Colonic mucosa (tissue), 4 donors: ENCODE measurements at places on chromosomes 1 and 21. TPM values are rescaled to one million over a fixed set of nuclear protein-coding genes. Genes with fewer than 3 reads are reported as not detected.

DNA sequence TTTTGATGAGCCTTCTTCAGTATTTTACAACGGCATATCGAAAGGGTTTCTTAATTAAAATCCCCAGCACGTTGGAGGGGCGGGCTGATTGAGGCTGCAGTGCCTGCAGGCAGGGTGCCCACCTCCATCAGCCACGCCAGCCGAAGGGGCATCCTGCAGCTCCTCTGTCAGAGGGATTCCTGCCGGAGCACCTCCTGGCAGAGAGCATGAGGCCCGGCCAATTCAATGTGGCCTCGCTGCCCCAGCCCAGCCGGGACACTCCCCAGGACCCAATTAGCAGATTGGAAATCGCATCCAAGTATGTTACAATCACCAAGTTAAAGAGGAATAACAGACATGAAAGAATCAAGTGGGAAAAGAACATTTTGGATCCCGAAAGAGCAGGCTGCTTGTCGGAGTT is 216.6 kb downstream of the ST6GALNAC3 start:
- DNase-seq = no peak

DNA sequence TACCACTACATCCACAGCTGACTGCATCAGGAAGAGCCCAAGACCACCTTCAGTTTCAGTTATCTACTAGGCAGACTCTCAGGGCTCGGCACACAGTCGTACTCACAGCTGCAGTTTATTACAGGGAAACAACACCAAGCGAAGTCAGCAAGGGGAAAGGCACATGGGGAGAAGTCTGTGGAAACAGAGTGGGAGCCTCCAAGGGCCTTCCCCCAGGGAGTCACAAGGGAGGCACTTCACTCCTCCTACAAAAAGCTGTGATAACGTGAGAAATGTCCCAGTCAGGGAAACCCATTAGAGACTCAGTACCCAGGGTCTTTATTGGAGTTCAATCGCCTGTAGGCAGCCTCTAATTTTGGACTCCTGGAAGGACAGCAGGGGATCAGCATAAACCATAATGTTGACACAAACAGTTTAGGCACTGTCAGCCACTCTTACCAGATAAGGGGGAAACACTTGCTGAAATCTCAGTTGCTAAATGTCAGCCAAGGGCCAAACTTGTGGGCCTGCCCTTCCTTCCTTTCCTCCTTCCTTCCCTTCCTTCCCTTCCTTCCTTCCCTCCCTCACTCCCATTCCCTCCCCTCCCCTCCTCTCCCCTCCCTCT is 444.0 kb downstream of the SMYD3 start:
- no peak for DNase-seq

DNA sequence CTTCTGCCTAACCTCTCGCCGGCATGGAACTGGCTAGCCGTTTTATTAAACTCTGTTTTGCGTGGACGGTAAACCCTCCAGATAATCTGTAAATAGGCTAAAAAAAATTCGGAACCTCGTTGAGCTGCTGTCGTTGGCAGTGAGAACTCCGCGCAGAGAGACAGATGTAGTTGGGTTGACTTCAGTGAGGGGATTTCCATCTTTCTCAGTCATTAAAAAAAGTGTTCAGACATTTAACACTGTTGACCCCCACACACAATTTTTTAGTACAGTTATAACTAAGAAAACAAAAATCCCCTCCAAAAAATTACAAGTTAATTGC is 464 bp downstream of the PARK7 start:
- no peak for DNase-seq

DNA sequence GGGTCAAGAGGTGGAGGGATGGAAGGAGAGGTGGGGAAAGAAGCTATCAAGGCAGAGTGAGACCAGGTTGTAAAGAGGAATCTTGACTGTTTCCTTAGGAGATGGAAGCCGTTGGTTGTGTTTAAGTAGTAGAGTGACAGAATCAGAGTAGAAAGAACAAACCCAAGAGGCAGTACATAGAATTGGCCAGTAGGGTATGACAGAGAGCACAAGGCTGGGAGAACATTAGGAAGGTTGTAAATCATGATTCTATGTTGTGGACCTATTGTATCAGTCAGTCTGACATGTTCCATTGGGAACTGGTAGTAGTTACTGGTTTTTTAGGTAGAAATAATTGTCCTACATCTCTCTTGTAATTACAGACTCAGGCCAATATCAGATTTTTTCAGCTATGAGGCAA is 486.9 kb upstream of the USP24 start:
- DNase-seq = peak; percentile 31

DNA sequence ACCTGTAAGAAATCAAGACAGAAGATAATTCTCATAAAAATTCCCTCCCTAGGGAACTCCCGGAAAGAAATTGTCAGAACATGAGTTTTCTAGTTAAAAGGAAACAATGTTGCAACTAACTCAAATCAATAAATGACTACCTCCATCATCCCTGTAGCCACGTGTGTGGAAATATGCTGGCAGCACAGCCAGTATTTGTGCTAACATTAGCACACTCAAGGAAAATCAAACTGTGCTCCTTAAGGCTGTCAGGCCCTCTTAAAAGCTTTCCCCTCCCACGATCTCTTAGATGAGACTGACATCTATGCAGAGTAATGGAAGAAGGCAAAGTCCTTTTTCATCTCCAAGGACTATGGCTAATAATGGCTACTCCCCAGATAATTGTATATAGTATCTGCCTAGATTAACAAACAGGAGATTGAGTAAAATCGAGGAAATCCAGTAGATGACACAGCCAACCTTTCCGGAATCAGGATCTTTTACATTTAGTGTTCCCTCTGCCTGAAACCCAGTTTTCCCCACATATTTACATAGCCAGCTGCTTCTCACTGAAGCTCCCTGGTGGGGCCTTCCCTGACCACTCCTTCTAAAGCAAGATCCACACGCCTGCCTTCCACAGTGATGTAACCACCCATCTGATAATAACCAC is 50.9 kb upstream of the NR5A2 start:
- DNase-seq = no peak

- DNase-seq = no peak
Observed at GRCh38 chr1:25187077-25187476, 45.2 kb downstream of the SYF2 start.

DNA sequence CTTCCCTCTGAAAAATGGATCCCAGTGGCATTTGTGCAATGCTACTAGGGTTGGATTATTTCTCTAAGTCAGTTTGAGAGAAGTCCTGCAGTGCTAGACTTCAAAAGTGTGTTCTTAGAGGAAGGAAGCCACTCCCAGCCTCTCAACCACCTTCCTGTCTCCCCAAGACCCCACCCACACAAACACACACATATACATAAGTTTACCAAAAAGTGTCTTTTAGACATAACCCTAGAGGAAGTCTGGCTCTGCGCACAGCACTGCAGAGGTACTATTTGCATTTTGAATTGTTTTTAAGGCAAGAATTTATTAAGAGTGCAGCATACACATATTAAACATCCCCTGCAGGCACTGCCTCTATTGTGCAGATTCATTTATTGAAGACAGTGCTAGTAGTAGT is 127.3 kb downstream of the HHIPL2 start:
- no peak for DNase-seq

DNA sequence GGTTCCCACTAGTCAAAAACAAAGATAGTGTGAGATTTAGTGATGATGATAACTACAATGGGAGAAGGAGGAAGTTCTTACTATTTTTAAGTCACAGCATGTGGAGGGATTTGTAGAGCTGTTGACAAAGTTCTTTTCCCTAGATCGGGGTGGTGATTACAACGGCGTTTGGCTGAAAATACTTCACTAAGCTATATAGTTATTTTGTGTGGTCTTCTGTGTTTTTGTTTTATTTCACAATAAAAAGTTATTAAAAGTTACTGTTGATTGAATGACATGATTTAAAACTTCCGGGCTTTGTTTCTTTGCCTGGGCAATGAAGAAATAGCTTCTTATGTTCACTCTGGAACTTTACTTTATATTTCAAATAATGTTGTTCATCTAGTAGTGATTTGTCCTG is 47.3 kb upstream of the SSX2IP start:
- no peak for DNase-seq

GRCh38 chr1:194033646-194034045 is 847.2 kb upstream of the B3GALT2 start:
- DNase-seq = no peak

DNA sequence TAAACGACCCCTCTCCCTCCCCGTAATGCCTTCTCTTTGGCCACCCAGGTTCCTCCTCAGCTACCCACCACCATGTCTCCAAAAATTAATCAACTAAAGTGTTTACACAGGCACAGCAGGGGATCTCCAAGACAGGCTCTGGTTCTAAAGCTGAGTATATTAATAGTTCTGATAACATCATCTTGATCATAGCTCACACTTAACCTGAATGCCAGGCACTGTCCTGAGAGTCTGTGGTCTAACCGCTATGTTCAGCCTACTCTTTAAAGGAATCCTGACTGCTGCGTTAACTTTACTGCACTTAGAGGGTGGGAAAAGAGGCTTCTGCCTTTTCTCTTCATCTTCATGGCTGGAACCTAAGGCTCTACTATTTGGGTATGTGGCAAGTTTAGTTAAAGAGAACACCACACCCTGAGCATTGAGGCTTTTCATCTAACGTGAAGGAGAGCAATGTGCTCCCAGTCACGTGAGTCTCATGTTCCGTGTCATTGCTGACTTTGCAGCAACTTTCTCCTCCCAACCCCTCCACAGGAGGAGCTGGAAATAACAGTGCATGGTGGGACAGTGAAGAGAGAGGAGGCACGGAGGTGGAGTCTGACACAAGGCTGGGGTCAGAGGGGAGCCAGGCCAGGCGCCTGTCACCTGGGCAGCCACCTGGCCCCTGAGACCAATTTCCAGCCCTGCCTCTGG is 86.4 kb downstream of the FAM78B start:
- DNase-seq = no peak

- no peak for DNase-seq
Observed at GRCh38 chr1:176989023-176989422, 175.5 kb downstream of the ASTN1 start.

DNA sequence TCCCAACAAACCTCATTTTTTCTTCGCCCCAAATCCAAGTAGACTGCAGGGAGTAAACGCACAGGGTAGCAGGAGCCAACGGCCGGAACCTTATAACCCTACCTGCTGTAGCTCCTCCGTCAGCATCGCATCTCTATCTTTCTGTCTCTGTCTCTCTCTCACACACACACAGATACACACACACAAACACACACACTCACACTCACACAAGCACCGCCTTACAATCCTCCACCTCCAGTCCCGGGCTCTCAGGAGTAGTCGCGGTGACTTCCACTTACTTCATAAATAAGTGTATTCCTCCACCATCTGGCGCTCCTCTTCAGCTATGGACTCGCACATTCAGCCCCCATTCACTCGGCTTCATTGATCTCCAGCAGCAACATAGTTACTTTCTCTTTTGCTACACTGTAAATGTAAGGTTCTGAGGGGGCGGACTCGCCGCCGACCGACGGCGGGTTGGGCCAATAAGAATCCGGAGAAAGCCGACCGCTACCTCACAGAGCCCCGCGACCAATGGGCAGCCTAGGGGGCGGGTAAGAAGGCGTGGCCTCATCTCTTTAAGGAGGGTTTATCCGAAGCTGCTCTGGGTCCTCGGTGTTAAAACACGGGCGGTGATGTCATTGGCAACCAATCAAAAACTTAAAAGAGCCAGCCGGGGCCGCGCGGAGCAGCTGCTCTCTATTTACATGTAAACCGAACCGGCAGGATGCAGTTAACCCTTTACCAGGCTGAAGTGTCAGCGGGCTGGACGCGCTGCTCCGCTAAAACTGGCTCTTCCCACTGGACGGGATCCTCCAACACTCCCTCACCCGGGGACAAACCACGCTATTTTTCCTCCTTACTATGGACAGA is at the start of gene DUSP10:
TSS of gene DUSP10 (minus strand) at position 387 of the 852 bp plus-strand sequence. CDS start 2,345 bp downstream, outside the sequence.
- peak; percentile 99 for DNase-seq

DNA sequence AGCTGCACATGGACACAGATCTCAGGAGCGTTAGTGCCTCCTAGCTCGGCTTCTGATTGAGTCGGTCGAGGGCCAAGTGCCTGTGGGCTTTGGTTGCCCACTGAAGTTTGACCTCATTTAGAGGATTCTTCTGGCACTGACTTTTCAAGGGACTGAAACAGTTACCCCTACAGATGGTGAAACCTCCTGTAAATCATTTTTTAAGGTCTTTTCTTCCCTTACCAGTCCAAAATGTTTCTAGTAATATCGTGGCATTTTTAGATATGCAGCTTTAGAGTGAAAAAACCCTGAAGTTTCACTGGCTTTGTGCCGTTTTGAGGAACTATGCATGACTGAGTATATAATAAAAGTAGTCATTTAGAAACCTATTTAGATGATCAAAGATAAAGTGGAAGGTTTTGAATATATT is 34.7 kb upstream of the L1TD1 start:
- DNase-seq = no peak

DNA sequence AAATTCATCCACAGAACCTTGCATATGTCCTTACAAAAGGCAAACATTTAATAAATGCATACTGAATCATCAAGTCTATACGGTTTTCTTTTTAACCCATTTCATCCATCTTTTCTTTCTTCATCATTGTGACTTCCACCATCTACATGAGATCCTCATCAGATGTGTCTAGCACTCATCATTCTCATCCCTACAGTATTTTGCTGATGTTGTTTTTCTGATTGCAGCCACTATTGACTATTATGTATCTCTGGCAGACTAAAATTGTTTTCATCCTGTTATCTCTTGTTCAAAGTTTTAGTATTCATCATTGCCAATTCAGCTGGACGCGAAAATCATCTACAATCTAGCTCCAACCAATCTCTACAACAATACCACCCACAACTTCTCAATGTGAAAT is 5.9 kb downstream of the LRIF1 start:
- no peak for DNase-seq

DNA sequence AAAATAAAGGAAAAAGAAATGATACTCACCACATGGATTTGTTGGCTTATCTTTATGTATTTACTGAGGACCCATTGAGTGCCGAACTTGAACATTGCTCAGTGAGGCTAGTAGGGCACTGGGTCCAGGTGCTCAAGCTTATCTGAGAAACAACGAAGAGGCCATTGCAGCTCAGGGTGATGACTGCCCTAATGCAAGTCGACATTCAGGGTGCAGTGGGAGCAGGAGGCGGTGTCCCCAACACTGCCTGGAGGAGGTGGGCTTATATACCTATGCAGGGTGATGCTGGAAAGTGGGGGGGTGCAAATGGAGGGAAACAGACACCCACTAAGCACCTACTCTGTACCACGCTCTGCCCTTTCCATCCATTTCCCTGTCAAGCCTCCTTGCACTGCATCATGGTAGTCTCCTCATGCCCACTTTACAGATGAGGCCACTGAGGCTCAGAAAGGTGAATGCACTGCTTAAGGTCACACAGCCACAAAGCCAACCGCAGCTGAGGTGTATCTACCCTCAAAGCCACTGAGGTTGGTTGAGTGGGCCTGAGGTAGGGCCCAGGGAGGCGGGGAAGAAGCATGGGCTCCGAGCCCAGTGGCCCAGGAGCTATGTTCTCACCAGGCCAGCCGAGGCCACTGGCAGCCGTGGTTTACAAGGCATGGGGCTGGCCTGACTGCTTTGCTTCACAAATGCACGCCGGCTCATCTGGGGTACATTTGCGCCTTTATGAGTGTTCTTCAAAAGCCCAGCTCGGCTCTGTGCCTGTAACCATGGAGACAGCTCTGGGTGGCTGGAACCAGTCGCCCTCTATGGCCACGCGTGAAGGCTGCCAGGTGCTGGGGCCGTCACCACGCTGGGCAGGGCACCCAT is 103.8 kb downstream of the EPHB2 start:
- peak; percentile 45 for DNase-seq

Gene EDARADD
- 0.27 TPM for total RNA-seq

Gene LHX8
- not detected for total RNA-seq

Gene CFAP45
- total RNA-seq = 0.30 TPM
